ENCODE measurements at places on chromosomes 2 and 18.

DNA sequence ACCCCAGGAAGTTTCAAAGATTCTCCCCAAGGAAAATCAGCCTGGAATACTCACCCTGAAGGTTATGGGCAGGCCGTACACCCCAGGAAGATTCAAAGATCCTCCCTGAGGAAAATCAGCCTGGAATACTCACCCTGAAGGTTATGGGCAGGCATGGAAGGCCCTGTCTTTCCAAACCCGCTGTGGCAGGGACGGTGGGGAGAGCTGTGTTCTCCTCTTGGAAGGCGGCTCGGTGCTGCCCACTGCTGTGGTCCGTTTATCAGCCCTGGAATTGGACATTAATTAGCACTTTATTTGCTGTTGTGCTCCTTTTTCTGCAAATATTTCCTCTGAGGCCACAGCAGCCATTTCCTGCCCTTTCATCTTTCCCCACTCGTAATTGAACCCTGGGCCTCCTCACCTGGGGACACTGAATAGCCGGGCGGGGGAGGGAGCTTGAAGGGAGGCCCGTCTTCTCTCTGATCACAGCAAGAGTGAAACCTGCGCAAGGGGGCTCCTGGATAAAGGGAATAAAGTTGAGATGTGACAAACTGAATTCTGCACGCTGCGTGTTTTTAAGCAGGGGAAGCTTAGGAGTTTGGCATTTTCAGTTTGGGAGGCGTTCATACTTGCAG is 308.7 kb upstream of the SALL3 start:
- no peak for DNase-seq

DNA sequence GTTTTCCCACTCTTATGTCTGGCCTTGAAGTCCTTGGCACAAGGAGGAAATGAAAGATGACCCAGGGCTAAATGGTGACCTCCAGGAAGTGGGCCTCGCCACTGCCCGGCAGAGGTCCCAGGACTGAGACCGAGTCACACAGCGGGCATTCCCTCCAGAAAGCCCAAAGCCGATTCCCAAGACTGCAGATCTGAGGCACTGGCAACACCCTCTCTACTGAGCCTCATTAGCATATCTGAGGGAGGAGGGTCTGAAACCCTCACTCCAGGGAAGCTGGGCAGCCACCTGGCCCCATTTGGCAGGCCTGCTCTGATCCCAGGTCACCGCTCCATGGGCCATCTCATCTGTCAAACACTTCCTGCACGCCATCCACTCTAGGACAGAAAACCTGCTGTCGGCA is 29.1 kb downstream of the FAM178B start:
- no peak for DNase-seq

- peak; percentile 78 for DNase-seq
Observed at GRCh38 chr2:162297925-162298552, 20.4 kb downstream of the IFIH1 start.

GRCh38 chr18:57498682-57499256 is 63.6 kb downstream of the ONECUT2 start:
- no peak for DNase-seq

GRCh38 chr2:149017116-149017985 is 21.1 kb upstream of the LYPD6B start:
- DNase-seq = peak; percentile 68

DNA sequence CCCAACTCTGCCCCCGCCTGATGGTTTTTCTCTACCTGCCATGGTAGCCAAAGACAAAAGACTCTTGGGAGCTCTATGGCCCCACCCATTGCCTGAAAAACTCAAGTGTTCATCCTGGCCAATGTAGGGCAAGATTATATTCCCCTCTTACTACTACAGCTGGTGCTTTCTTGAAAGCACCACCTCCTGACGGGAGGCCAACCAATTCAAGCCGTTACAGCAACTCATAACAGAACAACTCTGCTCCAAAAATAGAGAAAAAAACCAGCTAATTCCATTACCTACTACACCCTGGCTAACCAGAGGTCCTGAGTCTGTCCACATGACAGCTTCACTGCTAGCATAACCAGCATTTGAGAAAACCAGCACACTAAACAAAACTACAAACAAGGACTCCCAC is 127.5 kb upstream of the GAREM1 start:
- DNase-seq = no peak

DNA sequence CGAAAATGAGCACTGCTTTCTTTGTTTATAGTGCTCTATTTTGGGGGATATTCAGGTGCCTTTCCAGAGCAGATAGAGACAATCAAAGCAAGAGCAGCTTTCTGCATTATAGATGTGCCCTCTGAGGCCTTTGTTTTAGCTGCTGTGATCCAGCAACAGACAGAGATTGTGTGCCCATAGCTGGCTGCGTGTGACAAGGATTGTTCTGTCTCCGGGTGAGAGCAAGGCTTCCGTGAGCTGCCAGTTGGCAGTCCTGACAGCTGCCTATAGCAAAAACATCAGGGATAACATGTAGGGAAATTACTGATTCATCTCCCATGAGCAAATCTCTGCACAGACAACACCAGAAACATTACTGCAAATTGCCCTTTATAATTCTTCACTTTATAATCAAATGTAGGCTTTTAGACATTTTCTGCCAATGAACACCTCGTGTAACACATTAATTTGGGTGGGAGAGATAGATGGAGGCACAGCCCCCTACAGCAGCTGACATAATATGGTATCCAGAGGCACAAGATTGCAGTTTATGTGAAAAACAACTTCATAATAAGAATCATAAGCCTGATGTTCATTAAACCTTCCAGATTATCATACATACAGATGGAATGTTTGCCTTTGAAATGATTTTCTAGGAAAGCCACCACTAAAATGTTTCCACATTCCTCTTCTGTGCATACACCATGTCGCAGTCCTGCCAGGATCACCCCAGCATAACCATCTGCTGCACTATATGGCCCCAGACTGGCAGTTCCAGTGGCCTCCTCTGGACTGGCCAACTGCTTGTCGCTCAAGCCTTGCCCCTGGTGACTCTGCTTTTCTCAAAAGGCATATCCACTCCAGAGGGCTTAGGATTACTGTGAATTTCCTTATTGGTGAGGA is 131.2 kb downstream of the TRIB2 start:
- DNase-seq = no peak

GRCh38 chr2:167133614-167134013 is 245.3 kb downstream of the XIRP2 start:
- DNase-seq = no peak

DNA sequence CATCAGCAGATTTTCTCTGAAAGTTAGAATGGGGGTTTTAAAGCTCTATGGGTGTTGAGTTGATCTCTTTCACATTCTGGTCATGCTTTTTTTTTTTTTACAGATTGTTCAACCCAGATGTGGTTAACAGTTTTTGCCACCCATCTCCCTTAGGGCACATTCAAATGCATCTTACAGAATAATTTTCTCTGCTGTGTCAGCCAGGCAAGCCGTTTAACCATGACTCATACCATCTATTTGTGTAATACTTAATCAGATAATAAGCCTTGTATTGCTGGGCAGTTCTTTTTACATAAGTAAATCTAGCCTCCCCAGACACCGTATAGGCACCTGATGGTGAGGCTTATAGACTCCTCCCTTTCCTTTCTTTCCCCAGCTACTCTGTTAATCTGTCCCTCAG is 62.0 kb downstream of the TGIF1 start:
- peak; percentile 68 for DNase-seq

DNA sequence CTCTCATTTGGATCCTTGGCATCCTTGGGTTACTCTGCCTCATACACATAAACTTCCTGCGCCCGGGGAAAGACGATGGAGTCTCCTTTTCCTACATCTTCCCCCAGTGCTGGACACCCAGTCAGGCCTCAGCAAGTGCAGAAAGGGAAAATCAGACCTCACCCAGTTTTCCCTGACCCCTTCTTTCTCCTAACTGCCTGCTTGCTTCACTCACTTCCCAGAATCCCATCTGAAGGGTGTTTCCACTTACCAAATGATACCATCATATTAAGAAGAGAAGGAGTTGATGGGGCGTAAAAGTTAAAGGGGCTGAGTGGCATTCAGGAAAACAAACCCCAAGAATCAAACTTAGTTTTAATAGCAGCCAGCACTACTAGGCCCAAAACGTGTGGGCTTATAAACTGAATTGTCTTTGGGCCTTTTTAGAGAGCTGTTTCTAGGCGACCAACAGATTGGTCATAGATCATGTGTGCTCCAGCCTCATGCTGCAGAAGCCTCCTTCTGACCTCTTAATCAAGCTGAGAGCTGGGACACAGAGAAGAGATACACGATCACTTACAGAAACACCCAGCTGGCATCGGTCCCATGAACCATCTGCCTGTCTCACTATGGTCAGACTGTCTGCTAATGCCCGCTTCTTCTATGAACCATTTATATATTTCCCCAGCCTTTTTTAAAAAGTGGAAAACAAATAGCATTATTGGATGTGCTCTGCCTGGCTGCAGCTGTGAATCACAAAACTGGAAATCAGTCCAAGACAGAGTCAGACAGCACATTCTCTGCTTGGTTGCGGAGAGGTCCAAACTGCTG is 165.7 kb upstream of the SLC14A2 start:
- DNase-seq = no peak

- no peak for DNase-seq
Observed at GRCh38 chr18:76363436-76364120, 131.5 kb downstream of the ZNF516 start.

DNA sequence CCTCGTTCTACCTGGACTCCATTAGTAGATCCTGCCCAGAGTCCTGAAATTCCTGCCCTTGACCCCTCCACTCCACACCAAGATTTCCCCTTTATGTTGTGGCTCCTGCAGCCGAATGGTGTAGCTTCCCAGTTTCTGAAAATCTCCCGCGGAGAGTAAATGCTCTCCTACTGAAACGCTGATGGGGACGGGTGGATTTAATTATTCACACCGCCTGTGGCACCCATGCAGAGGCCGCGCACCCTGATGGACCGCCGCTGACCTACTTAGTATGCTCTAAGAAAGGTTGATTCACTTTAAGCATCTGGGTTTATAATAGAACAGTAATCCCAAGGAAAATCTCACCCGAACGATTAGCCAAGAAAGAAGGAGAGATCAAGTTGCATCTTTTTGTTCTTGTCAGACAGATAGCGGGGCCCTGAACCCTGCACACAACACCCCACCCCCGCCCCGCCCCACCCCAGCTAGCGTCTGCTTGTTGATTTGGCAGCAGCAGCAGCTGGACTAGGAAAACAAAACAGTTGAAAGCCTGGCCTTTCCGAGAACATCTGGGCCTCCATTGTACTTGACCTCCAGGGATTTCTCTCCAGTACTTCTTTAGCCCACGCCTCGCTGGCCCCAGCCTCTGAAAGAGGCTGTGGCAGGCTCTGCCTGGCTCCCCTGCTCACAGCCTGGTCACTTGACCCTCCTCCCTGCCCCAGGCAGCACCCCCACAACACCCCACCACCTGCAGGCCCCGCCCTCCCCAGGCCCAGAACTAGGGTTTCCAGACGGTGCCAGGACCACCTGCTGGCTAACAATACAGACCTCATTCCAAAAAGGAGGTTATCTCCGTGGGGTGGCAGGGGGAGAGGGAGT is 53.6 kb downstream of the DPYSL5 start:
- no peak for DNase-seq

GRCh38 chr2:121640380-121641316 is 8.6 kb downstream of the CLASP1 start:
- no peak for DNase-seq

GRCh38 chr2:16821692-16822091 is 156.1 kb upstream of the CYRIA start:
- DNase-seq = no peak

DNA sequence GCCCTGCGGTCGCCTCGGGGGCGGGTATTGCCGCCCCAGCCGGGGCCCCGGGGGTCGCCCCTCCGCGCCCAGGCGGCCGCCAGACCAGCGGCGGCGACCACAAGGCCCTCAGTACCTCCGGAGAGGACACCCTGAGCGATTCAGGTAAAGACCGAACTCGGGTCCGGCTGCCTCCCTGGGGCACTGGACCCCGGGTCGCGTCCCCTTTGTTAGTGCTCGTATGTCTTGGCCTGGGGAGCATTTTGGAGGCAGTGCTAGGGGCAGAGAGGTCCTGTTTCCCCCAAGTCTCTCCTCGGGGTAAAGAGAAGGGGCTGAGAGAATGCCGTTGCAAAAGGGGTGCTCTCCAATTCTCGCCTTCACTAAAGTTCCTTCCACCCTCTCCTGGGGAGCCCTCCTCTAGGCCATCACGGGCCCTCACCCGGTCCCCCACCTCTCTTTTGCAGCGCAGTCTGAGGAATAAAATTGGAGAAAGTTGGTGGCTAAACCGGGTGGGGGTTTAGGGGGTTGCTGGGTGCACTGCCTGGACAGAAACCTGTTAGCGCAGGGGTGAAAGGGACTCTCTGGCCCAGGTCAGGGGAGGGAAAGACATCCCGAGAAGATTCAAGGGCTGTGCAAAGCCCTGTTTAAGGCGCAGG is 2.5 kb downstream of the MYCN start:
- no peak for DNase-seq

GRCh38 chr2:230153390-230153976 is 66.3 kb downstream of the SP110 start:
- DNase-seq = no peak
